Coronary artery (tissue), 2 donors: ENCODE measurements at places on chromosomes 1 and 21.

DNA sequence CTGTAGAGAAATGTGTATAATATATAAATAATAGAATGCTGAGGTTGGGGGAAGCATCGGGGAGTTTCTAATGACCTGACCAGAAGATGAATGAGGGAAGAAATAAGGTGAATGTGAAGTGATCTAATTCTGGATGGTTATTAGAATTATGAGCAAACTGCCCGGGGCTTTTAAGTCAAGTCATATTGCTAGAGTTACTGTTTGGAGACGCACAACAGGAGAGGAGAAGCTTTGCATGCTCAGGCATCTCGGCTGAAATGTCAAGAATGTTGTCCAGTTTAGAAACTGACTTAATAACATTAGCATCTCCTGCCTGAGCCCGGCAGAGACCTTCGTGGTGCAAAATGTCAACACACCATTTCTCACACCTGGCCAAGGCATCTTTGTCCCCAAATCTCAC is 119.1 kb downstream of the RRAGC start:
- no peak for DNase-seq

DNA sequence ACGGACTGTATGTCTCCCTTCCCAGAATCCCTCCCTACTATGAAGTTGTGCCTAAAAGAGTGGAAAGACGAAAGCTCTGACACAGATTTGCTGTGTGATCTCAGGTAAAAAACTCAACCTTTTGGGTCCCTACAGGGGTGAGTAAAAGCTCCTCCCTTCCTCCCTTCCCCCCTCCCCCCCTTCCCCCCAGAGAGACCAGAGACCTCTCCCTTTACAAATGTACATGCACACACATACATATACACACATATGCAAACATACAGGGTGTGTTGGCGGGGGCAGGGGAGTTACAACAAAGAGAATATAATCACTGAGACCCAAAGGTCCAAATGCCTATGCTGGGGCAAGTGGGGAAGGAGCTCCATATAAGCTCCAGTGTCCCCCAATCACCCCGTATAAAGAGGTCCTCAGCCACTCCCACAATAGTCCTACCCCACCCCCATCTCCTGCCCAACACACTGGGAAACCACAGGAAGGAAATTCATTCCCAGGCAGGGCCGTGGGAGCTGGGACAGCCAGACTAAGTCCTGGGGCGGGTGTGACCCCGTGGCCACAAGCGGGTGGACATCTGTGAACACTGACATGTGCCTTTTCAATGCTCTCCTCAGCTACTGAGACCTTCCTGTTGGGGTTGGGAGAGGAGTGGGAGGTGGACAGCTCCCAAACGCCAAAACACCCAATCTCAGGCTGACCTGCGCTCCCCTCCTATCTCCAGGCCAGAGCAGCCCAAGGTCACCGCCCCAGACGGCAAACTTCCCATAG is 2.0 kb downstream of the MEF2D start:
- DNase-seq: no peak

DNA sequence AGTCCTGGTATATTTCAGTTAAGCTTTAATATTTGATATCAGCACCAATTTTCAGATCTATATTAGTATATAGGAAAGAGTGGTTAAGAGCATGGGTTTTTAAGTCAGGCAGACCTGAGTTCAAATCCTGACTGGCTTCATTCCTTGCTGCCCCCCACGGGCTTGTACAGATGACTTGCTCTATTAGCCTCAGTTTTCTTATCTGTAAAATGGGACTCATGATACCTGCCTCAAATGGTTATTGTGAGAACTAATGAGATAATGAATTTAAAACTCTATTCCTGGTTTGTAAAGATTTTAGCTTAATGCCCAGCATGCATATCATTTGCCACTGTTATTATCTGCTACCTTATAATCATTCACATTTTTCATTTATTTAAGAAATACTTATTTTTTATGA is 264.5 kb downstream of the RPS6KC1 start:
- DNase-seq: no peak

- peak; percentile 71 for DNase-seq
Measured at GRCh38 chr21:42317826-42318746, 2.9 kb upstream of the TFF3 start.

DNA sequence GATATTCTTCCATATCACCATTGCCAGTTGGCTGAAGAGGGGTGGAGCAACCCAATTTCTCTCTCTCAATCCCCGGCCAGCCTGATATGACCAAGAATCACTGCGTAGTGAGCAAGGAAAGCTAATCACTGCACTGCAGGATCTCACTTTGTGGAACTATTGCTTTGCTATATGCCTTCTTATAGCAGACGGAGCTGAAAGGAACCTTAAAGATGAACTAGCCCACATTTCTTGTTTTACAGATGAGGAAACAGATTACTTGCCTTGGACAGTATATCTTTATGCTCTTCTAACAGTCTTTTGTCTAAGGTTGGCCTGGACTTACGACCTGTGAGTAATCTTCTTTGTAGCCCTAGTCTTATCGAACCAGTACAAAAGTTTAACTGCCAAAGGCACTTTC is 7.6 kb downstream of the APOBEC4 start:
- DNase-seq: no peak

DNA sequence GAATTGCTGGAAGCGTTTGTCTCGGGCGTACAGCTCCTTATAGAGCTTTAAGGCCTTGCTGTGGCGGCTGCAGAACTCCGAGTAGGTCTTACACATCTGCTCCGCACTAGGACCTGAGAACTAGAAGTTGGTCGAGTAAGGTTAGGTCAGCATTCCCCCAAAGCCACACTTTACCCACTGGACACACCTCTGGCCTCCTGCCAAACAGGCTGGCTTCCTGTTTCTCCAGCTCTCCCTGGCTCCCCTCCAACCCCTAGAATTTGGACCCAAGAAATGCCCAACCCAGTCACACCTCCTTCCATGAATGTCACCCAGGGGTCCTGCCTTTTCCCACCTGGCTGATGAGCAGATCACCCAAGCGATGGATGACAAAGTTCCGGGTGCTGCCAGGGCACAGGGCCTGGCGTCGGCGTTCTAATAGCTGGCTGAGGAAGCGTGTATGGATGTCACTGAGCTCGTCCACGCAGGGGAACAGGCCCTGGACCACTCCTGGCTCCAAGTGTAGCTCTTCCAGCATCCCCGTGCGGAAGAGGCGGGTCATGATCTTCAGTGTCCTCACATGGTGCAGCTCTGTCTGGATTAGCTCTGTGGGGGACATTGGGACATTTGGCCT is 15.6 kb downstream of the ARHGEF2 start:
- DNase-seq: no peak

GRCh38 chr1:185368313-185368855 is 51.3 kb upstream of the IVNS1ABP start:
- no peak for DNase-seq

- DNase-seq: peak; percentile 5
Measured at GRCh38 chr1:114075546-114076242, 78.0 kb downstream of the SYT6 start.

DNA sequence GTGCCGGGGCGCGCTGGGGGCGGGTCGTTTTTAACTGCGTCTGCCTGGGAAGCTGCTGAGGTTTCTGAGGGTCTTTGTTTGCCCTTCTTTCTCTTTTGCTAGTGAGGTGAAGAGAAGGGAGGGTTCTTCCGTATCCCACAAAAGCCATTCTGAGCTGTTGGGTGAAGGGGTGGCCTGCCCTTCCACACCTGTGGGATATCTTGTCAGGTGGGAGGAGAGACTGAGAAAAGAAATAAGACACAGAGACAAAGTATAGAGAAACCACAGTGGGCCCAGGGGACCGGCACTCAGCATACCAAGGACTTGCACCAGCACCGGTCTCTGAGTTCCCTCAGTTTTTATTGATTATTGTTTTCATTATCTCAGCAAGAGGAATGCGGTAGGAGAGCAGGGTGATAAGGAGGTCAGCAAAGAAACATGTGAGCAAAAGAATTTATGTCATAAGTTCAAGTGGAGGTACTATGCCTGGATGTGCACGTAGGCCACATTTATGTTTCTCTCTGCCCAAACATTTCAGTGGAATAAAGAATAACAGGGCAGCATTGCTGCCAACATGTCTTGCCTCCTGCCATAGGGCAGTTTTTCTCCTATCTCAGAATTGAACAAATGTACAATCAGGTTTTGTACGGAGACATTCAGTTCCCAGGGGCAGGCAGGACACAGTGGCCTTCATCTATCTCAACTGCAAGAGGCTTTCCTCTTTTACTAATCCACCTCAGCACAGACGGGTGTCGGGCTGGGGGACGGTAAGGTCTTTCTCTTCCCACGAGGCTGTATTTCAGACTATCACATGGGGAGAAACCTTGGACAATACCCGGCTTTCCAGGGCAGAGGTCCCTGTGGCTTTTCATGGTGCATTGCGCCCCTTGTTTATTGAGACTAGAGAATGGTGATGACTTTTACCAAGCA is 972 bp downstream of the PGBD2 start:
- DNase-seq: no peak

- no peak for DNase-seq
Measured at GRCh38 chr1:9384128-9384527, 91.4 kb downstream of the SPSB1 start.

- DNase-seq: no peak
Measured at GRCh38 chr1:215665215-215665614, 98.1 kb downstream of the KCTD3 start.

DNA sequence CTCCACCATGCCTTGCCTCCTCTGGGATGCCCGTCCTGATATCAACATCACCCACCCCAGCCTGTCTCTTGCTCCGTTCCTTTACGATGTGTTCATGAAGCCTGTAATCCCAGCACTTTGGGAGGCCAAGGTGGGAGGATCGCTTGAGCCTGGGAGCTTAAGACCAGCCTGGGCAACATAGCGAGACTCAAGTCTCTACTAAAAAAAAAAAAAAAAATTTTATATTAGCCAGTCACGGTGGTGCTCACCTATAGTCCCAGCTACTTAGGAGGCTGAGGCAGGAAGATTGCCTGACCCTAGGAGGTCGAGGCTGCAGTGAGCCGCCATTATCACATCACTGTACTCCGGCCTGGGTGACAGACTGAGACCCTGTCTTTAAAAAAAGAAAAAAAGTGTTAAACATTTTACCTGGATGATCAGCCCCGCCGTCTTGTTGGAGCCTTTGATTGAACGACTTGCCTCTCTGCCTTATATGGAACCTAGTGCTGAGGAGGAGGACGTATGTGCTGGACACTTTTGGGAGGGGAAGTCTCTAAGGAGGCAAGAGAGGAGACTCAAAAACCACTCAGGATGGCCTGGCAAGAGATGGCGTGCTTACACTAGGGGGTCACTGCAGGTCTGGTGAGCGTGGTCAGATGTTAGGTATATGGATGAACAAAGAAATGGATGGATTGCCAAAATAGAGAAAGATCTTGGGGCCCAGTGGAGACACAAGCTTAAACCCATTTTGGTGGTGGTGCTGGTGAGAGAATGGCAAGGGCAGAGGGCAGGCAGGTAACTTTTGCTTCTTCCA is 80.5 kb upstream of the IFFO2 start:
- no peak for DNase-seq

GRCh38 chr1:117697220-117697781 is 91.5 kb downstream of the TENT5C start:
- no peak for DNase-seq

DNA sequence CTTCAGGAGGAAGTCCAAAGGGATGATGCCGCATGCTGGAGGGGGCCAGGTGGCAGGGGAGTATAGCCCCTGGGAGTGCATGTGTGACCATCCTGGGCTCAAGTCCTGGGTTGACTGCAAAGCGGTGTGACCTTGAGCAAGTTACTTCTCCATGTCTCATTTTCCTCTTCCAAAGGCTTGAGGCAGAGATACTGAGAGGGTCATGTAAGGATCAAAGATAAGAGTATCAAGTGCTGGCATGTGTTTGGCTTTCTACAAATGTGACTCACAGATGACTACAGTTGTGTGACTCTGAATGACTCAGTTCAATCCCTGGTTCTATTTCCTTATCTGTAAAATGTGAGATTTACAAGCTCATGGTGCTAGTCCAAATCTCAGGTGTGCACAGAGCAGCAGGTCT is 26.1 kb downstream of the PROK1 start:
- no peak for DNase-seq

DNA sequence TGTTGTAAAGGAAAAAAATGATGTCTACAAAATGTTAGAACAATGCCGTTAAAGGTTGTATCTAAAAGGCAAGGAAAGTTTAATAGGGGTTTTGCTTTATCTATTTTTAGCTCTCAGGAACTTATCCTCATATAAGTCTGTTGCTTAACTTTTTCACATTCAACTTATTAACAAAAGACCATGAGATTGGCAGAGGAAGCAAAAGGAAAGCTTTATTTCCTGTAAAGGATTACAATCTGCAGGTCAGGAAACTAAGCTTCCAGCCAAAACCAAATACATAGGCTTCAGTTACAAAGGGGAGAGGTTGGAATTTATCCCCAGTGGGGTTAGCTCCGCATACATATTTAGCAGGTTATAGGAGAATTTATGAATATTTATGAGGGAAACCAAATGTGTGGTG is 58.7 kb upstream of the KIAA1614 start:
- DNase-seq: no peak

GRCh38 chr1:183242556-183242955 is 56.5 kb downstream of the LAMC2 start:
- no peak for DNase-seq

DNA sequence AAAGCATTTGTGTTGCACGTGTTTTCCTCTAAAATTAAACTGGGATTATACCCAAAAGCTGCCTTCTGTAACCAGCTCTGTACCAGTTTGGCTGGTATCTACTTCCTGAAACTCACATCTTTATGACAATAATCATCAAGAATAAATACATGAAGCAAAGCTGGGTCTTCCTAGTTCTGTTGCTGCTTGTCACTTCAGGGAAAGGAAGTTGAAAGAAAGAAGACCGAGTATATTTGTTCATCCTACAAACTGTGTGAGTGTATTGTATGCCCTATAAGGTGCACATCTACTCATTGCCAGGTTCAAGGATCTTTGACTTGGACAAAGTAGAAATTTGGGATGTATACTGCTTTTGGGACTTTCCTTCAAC is 29.1 kb upstream of the IFNGR2 start:
- no peak for DNase-seq

GRCh38 chr21:46108827-46109312 is 11.0 kb downstream of the COL6A2 start:
- DNase-seq: peak; percentile 31

DNA sequence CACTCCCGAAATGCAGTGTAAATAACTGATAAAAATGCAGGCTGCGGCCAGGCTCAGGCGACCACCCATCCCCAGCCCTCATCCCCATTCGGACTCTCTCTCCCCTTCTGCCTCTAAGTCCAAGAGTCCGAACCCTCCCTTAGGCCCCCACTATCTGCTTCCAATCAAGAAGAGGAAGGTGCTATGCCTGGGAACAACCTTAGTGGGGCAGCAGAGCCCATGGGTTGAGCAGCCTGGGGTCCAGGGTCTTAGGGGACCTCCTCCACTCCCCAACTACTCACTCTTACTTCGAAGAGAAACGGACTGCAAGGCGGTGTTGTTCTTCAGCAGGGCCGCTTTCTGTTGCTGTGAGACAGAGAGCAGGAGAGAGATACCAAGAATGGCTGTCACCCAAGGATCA is 12.2 kb downstream of the ARHGEF2 start:
- DNase-seq: no peak

GRCh38 chr1:181777812-181778211 is 283.7 kb downstream of the ZNF648 start:
- DNase-seq: no peak
